Left colon (tissue), 2 donors: ENCODE measurements at places on chromosomes 6 and 20. TPM values are rescaled to one million over a fixed set of nuclear protein-coding genes. Genes with fewer than 3 reads are reported as not detected.

GRCh38 chr20:38246357-38247165, 14.0 kb downstream of the KIAA1755 start:
- DNase-seq, result no peak

CPNE5 gene
- 3.8 TPM for total RNA-seq

- DNase-seq, result no peak
These were observed 21.6 kb upstream of the GNRH2 start for GRCh38 chr20:3021777-3022176.

- DNase-seq, result no peak
These were observed 13.8 kb downstream of the OLIG3 start for GRCh38 chr6:137480431-137480830.

GRCh38 chr6:45422503-45423110, 44.9 kb upstream of the SUPT3H start:
- peak; percentile 50 for DNase-seq

DNA sequence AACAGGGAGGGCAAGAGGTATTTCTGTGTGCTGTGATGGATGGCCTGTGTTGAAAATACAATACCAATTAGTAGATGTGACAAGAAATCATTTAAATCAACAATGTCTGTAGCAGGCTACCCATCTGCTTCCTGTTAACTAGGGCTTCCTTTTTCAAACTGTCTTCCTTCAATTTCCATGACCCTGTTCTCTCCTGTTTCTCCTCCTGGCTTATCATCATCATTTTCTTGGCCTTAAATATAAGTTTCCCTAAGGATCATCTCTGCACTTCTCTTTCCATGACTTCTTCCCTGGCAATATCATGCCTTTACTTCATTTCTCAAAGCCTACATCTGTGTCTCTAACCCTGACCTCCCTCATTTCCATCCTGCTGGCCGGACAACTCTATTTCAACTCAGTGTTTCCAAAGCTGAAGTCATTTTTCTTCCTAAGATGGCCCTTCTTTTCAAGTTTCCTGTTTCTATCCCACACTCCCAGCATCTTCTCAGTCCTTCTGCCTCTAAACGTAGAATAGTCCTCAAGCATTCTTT, 18.2 kb downstream of the ZC2HC1B start:
- no peak for DNase-seq

DNA sequence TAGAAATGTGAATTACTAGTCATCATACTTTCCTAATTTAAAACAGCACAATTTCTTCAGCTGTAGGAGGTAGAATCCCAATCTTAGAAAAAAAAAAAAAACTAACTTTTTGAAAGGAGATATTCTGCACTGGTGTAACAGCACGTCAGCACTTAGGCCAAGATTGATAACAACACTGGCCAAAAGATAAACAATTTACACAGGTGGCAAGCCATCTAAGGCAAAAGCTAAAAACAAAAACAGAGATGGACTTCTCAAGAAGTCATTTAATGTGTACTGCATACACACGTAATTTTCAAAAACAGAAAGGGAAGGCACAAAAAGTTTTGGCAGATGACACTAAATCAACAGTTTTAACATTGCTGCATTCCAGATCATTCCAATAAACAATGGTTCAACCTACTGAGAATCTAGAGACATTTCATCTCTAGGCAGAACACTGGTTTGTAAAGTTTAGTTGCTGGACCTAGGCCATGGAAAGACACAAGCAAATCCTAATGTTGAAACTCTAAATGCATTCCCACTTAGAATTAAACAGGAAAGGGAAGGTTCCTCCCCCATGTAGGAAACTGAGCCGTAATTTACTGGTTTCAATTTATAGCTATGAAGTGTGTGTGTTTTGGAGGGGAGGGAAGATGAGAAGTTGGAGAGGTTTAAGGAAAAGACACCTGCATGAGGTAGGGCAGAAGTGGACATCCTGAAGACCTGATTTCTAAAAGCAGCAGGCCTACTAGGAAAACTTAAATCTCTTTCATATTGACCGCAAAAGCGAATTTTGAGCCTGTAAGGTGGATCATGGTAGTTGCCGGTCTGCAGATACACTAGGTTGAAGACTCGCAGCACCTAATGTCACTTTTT, 1.3 kb downstream of the GCLC start:
- DNase-seq, result no peak

GRCh38 chr20:63405102-63405730, 44.1 kb upstream of the CHRNA4 start:
- DNase-seq, result no peak

GRCh38 chr20:35638751-35639150, 23.1 kb downstream of the SPAG4 start:
- no peak for DNase-seq

GRCh38 chr6:106974999-106975737, 639 bp upstream of the CD24 start:
- peak; percentile 47 for DNase-seq

DNA sequence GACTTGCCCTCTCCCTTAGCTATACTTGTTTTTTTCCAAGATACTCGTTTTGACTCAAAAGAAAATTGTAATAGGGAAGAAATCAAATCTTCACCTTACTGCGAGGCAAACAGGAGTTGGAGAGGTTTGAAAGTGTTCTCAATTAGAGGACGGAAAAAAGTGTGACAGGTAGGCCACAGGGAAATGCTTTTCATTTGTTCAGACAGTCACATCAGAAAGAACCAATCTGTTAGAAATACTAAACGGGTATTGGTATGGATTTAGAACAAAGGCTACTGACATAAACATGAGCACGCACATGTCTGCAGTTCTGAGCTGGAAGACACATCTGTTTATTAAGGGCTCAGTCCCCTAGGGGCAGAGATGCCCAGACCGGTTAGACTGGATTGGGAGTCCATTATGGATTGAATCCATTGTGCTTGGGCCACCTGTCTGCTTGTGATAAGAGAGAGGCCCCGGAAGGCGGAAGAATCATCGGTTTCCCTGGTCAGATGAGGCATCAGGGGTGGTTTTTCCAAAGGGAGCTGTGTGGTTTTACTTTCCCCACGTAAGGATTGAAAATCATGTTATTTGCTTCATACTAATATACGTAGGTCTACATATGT, 220.9 kb upstream of the MYLIP start:
- DNase-seq, result peak; percentile 32
